IPS-NIHi11 (cell line): ENCODE measurements at places on chromosomes 3 and 15.

- no peak for DNase-seq
These were observed 546.6 kb downstream of the MFSD1 start for GRCh38 chr3:159348431-159348830.

GRCh38 chr3:123518892-123519485 lies 65.9 kb downstream of the HACD2 start:
- no peak for DNase-seq

DNA sequence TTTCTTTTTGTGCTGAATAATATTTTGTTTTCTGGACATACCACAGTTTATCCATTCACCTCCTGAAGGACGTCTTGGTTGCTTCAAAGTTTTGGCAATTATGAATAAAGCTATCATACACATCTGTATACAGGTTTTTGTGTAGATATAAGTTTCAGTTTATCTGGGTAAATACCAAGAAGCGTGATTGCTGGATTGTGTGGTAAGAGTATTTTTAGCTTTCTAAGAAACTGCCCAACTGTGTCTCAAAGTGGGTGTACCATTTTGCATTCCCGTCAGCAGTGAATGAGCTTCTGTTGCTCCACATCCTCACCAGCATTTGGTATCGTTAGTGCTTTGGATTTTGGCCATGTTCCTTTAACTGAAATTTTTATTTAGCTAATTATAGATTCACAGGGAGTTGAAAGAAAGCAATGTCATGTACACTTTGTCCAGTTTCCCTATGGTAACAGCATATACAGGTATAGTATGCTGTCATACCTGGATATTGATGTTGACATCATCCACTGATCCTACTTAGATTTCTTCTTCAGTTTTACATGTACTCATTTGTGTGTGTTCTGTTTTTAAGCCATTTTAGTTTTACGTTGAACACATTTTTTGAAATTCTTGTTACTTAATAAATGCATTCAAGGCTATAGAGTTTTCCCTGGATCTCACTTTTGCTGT lies 11.9 kb downstream of the ARID3B start:
- DNase-seq, result no peak

DNA sequence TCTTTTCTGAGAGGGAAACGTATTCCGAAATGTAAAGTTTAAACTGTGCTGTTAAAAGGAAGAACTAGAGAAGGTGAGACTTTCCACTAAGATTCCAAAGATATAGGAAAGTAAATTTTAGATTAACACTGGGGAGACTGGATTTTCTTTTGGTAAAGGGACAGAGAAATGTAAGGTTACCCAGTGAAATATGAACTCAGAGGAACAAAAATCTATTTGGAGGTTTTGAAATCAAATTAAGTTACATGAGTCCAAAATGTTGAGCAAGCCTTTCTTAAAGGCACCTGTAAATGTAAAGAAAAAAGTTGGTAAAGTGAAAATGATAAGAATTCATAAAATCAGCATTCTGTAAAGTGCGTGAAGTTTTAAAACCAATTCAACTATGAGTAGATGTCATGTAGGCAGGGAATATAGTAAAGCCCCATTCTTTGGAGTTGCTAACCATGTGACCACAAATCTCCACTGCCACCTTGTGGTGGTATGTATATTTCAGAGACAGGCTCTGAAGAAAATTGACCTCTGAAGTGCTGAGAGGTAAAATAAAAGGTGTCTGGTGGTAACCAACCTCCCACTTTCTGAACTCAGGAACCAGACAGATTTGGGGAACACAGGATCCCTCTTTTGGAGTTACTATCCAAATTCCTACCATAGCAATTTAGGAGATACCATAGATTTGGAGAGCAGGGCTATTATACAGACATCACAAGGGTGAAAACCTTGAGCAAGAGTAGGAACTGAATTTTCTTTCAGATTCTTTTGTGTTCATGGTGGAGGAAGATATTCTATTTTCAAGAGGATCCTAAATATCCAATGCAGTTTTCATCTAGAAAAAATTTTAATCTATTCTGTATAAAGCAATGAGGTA lies 215.3 kb downstream of the ROBO2 start:
- peak; percentile 69 for DNase-seq

- no peak for DNase-seq
These were observed 103.0 kb upstream of the TGFBR2 start for GRCh38 chr3:30503446-30503845.

DNA sequence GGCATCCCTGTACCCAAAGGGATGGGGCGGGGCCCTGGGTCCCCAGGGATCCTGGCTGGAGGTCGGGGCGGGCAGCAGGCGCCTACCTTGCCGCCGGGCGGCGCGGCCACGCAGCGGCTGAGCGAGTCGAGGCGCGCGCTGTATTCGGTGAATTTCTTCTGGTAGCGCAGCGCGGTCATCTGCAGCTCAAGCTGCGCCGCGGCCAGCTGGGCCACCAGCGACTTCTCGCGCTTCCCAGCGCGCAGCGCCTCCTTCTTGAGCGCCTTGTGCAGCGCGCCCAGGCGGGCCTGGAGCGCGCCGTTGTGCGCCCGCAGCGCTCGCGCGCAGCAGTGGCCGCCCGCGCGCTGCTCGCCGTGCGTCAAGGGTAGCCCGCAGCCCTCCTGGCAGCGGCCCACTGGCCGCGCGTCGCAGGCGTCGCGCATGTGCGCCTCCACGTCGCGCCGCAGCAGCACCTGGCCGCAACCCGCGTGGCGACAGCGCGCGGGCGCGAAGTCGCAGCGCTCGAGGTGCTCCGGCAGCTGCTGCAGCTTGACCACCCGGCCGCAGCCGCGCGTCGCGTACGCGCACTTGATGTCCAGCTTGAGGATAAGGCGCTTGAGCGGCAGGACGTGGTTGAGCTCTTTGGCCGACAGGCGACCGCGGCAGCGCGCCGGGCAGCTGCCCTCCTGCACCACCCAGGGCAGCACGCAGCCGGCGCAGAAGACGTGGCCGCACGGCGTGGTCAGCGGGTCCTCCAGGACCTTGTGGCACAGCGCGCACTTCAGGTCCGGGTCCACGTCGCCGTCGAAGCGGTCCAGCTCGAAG lies 522 bp downstream of the PDZRN3 start:
- peak; percentile 70 for DNase-seq

DNA sequence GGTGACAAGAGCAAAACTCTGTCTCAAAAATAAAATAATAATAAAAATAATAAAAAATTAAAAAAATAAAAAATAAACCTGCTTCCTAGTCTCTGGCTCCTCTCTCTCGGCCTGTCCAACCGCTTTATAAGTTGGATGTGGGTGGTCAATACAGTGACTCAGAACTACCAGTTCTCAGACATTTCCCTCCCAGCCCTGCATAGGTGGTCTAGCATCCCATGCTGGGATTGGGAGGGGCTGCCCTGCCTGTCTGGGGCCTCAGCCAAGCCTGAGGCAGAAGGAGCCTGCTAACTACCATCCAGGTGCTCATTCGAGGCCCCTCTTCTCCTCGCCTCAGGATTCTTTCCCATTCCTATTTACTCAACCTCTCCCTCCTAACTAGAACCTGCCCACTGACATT lies 33.3 kb upstream of the BLM start:
- DNase-seq, result no peak

DNA sequence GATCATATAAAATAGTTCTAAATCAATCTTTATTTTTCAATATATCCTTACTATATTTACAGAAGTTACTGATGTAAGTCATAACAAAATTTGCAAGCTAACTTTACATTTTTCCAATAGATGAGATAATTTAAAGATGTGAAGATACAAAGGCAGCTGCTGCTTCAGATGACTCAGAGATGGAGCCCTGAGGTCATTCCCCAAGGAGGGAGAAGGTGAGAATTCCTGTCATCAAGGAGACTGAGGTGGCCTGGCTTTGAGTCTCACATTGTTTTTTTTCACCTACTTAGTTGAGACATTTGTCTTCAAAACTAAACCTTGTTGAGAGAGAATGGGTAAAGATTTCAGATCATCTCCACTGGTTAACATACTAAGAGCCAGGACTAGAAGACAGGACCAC lies 3.9 kb upstream of the SAMD7 start:
- no peak for DNase-seq

DNA sequence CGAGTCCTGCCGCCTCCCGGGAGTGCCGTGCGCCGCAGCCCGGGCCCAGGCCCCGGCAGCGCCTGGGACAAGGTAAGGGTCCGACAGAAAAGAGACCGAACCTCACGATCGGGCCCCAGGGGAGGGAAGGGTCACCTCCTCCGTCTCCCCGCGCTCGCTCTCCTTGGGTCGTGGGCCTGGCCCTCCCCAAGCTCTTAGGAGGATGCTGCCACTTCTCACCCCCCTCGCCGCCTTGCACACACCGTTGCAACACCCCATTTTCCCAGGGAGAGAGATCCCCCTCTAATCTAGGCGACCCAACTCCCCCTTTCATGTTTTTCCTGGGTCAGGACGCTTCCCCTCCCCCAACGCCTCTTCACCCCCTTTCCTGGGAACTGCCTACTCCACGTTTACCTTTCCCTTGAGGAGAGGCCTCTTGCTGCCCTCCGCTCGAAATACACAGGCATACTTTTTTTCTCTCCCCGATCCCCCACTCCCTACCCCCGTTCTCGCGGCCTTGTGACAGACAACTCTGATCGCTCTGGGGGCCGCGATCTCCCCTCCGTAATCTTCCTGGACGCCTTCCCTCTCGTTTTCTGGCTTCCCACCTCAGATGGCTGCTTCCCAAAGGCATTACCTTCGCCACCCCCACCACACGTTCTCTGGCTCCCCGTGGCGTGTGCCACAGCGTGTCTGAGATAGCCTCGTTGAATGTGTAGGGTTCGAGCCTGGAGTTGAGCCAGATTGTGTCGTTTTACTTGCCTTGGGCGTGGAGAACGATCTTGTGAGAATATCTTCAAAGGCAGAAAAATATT lies 688 bp downstream of the SETD5 start:
- peak; percentile 22 for DNase-seq

- no peak for DNase-seq
These were observed 31.8 kb downstream of the IQGAP1 start for GRCh38 chr15:90419738-90420406.

GRCh38 chr3:72036899-72037298 lies 252.0 kb upstream of the PROK2 start:
- no peak for DNase-seq

GRCh38 chr3:107284612-107285011 lies 92.6 kb upstream of the CCDC54 start:
- no peak for DNase-seq

DNA sequence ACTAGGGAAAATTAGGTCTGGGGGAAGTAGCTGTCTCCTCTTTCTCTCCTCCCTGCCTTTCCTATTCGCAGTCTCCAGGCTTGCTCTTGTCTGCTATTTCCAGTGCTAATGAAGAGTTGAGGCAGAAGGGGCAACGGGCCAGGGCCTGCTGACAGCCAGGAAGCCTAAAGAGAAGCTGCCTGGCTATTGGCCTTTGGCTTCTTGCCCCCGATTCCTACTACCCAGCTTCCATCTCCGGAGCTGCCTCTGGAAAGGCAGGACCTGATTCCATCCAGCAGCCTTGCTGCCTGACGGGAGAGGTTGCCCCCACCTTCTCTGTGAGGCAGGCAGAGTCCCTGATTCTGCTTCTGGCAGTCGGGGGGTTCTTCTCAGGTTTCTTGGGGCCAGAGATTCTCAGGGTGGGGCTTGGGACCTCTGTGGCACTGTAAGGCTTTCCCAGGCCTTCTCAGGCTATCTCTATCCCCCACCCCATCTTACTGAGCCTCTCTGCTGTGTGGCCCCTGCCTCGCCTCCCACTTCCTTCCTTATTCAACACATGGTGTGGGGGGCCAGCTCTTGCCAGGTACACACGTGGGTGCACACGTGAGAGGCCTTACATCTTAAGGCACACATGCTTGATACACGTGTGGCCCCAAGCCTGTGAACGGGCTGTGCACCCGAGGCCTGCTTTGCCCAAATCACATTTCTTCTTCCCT lies 18.2 kb upstream of the JMJD7 start:
- no peak for DNase-seq

DNA sequence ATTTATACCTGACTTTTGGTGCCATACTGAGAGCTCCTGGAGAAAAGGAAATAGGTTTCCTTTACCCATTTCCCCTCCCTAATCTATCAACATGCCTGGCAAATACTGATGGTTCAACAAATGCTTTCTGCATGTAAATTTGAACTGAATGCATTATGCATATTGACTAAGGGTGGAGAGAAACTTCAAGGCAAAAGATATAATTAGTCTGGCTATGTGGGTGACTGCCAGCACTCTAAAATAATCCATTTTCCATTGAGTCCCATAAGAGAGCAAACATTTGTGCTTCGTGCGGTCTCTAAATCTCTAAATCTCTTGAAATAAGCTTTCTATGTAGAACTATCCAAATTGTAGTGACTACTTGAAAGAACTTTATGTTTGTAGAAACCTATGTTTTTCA lies 451.3 kb upstream of the LMCD1 start:
- no peak for DNase-seq

DNA sequence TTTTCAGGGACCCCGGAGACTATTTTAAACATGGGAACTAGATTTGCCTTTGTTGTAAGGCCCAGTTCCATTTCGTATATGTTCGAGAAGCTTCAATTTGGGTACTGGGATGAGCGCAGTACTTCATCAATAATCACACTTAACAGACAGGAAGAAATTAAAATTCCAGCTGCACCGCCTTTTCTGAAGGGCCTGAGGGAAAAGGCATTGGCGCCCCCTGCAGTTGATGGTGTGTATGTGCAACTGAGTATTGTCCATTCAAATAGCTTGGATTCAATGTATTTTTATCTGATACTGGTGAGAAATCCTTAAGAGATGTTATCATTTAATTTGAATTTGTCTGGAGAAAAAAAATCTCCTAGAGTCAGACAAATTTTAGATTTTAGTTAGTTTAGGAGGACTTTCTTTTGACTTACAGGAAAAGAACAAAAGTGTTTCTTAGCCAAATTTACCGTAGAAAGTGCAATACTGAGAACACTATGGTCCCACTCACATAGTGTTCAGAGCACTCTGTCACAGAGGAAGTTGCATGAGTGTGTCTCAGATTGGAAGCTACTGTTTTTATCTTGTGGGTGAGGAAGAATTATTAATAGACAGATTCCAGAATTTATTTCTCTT lies 5.4 kb upstream of the ALDH1A2 start:
- DNase-seq, result peak; percentile 50

DNA sequence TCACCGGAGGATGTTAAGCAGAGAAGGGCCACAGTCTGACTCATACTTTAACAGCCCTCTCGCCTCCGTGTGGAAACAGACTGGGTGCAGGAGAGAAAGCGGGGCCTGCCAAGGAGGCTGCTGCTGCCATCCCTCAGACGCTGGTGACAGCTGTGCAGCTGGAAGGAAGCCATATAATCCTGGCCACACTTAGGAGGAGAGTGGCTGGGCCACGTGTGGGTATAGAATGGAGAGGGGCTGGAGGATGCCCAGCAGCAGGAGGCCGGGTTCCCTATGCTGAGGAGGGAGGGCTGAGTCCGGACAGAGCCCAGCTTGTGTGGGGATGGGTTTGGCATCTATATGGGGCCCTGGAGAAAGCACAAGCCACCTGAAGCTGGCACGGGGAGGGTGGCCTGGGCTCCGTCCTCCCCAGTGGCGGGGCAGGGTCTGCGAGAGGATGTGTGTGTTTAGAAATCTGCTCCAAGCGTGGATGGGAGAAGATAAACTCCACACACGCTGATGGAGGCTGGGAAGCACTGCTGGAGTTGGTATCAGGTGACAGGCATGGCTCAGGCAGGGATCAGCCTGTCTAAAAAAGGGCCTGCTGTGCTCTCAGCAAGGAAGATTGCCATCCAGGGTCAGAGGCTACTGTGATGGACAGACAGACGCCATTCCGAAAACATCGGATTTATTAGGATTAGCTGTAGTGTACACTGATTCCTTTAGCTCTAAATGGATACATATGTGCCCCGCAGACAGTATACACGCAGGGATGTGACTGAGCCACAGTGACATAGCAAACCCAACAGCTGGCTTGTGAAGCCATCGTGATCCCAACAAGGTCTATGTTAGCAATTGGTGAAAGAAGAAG lies 15.9 kb downstream of the ABTB1 start:
- no peak for DNase-seq

- DNase-seq, result no peak
These were observed 5.2 kb upstream of the RLBP1 start for GRCh38 chr15:89226359-89227221.
